ENCODE measurements at places on chromosomes 6 and 20. TPM values are rescaled to one million over a fixed set of nuclear protein-coding genes. Genes with fewer than 3 reads are reported as not detected.

DNA sequence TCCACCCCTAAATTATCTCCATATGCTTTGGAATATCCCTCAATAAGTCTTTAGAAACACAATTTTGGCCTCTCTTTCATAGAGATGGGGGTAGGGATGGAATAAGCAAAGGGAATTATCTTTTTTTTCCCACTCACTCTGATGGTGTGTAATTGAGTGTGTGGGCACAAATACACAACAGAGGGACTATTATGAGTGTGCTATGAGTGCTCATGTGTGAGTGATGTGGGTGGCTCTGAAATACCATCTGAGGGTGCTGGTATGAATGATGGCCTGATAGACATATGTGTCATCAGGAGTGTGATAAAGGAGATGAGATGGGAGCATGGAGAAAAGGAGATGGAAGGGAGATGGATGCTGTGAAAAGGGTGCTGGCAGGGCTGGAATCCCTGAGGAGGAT lies 35.6 kb downstream of the GSS start:
- no peak for DNase-seq

- DNase-seq, result no peak
These were observed 60.2 kb upstream of the KCNQ5 start for GRCh38 chr6:72561629-72562028.

RSPO4 gene
- 2.4 TPM for polyA plus RNA-seq

RIPPLY2 gene
- polyA plus RNA-seq, result not detected

GRCh38 chr20:32179934-32180333 lies 27.6 kb downstream of the PLAGL2 start:
- DNase-seq, result no peak

DNA sequence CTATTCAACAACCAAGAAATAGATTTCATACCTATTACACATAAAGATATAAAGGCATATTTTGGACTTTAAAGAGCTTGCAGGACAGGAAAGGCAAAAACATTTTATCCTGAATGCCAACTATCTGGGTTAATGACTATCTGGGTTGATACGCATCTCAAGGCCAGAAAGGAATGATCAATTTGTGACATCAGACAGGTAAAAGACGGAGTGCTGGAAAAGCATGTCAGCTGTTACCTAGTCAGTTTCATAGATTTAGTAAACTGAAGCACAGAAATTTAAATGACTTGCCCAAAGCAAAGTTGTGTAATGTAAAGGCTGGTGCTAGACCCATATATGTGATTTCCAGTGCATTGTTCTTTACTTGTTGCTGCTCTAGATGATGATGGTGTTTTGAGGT lies 36.8 kb downstream of the HDAC2 start:
- no peak for DNase-seq

PI3 gene
- polyA plus RNA-seq, result not detected

- peak; percentile 68 for DNase-seq
These were observed 21.9 kb upstream of the CHMP4B start for GRCh38 chr20:33789109-33789857.

DNA sequence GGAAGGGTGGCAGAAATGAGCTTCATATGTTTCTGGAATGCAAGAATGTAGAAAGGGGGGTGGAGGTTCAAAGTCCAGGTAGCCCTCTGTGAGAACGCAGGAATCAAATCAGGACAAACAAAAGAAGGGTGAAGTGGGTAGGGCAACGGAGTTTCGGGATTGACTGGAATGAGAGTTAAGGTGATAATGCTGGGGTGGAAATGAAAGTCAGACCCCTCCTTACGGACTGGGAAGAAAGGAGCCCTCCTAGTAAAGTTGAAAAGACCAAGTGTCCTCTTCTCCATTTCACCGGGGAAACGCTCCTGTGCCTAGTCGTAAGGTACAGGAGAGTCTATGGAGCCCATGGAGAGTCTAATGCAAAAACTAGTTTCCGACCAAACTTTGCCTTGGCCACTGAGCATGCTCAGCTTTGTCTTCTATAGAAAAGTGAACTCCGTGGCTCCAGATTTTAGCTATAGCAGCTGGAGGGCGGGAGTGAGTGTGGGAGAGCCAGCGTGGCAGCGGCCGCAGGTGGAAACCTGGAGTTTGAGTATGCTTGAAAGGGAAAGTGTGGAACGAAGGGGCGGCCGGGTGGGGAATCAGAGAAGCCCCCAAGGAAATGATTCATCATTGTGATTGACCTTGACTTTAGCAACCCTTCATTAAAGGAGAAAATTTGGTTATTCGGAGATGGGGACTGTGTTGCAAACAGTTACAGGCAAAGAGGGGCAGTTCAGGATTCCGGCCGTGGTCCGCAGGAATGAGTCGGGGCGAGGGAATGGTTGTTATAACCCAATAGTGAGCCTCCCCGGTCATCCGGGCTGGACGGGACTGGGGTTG lies 1.3 kb upstream of the LRRC1 start:
- DNase-seq, result peak; percentile 56

- no peak for DNase-seq
These were observed 12.8 kb upstream of the DNAAF9 start for GRCh38 chr20:3420211-3420707.

DNA sequence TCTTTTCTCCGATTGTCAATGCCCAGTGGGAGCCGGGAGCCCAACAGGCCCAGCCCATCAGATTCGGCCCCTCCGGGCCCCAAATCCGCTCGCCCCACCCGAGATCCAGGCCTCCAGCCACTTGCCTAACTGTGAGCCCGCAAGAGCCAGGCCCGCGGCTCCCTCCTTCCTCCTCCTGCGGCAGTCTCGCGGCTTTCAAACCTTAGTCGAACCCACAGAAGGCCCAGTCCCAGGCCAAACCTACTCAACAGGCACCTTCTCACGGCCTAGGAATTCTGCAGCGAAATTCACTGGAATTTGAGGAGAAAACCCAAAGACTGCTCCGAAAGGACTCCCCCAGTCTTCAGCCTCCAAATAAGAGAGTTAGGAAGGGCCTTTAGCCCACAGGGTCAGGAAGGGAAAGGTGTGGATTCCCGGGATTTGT lies 2.8 kb upstream of the TFAP2A start:
- DNase-seq, result no peak

- DNase-seq, result no peak
These were observed 28.4 kb downstream of the UQCC2 start for GRCh38 chr6:33683051-33683571.

GRCh38 chr20:8875586-8875985 lies 193.3 kb upstream of the PLCB4 start:
- DNase-seq, result no peak

STX16 gene
- polyA plus RNA-seq, result 90.4 TPM

DNA sequence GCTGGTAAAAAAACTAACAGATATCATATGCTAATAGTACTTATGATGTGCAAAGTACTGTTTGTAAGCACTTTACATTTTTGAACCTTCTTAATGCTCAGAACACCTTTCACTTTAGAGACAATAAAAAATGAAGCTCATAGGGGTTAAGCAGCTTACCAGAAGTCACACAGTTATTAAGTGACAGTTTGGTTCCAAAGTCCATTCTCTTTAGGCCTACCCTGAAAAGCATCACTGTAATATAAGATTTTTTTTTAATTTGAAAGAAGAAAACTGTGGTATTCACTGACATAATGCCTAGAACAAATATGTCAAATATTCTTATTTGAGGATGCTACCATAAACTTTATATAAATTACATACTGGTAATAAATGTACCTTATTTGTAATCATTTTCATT lies 127.6 kb upstream of the RUNX2 start:
- no peak for DNase-seq

ZSCAN12 gene
- 17.0 TPM for polyA plus RNA-seq

FAM162B gene
- polyA plus RNA-seq, result 71.8 TPM

GRCh38 chr6:158646023-158646910 lies 1.7 kb upstream of the DYNLT1 start:
- DNase-seq, result no peak

RNF182 gene
- polyA plus RNA-seq, result 5.4 TPM

- DNase-seq, result no peak
These were observed 197.7 kb upstream of the PREP start for GRCh38 chr6:105600336-105601260.

DNA sequence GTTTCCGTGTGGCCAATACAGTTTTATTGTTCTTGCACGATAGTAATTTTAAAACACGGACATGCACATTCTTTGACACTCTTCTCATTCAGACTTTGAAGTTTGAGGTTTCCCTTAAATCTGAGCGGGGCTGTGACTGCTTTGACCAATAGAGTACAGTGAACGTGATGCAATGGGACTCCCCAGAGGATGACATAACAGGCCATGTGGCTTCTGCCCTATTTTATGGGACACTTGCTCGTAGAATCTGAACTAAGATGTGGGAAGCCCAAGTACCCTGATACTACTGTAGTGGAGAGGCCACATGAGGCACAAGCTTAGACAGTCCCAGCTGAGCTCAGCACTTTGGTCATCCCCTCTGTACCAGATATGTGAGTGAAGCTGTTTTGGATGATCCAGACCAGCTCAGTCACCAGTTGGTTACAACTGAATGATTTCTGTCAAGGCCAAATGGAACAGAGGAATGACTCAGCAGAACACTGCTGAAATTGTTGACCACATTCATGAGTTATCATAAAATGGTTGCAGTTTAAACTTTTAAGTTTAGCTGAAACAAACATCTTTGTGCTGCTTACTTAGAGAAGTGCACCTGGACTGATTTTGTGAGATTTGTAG lies 279.4 kb downstream of the RFPL4B start:
- DNase-seq, result no peak

DNA sequence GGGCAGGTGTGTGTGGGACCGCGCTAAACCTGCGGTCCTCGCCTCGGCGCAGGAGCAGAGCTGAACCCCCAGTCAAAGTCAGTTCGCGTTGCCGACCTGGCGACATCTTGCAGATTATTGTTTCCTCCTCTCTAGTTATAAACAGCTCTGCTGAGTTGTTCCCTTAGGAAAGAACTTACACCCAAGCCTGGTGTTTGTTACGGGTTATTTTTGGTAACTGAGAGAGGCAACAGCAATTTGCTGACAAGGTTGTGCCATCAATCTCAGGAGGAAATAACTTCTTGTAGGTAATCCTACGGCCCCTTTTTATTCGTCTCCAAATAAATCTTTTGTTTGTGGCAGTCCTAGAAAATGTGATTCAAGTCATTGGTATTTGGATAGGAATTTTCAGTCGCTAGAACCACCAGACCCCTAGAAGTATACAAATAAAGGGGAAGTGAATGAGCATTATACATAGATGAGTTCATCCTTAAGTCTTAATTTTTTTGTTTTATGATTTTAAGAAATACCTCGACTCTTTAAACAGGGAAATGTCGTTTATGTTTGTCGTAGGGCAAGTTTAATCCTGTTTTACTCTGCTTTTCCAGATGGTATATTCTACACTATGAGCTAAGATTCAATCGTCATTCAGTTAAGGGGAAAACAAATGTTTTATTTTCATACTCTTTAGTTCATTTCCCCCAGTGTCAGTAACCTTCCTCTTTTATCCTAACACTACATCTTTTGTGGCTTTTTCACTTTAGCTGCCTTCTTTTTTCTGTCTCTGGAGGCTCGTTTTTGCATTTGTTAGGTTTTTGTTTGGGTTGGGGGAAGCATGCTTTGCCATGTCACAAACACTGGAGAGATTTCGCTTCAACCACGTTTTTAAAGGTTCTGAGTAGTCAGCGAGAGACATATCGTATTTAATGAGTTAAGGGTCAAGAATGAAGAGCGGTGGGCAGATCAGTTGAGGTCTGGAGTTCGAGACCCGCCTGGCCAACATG lies 1.2 kb downstream of the PM20D2 start:
- DNase-seq, result peak; percentile 37

MUC22 gene
- polyA plus RNA-seq, result not detected

DNA sequence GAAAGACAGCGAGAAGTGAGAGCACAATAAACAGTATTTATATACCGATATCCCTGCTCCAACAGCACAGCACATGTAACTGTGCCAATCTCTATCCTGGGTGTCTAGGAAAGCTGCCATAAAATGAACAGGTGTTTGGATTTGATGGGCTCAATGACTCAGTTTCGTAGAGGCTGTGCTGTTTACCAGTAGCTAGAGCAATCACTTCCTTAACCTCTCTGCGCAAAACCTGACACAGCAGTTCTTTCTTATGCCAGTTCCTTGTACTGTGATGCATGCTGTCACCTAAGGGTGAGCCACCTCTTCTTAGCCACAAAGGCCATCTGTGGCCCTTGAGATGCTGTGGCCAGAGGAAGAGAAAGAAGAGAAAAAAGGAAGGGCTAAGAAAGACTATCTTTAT lies 59.3 kb downstream of the SHPRH start:
- DNase-seq, result no peak

GRCh38 chr6:111070105-111071005 lies 16.9 kb upstream of the SLC16A10 start:
- no peak for DNase-seq

DNA sequence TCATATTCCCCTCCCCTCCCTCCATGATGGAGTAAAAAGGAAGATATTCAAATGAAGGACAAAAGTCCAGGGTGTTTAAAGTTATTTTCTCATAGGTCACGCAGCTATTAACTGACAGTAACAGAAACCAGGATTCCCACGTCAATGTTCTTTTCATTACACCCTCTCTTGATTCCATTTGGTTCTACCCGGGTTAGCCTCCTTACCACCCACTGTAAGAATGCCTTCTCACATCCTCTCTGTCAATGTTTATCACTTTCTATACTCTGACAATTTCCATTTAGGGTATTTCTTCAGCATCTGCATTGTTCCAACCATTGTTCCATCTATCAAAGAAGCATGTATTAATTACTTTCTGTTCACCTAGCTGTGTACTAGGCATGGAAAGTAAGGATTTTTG lies 52.1 kb downstream of the NUDT3 start:
- DNase-seq, result no peak

DNA sequence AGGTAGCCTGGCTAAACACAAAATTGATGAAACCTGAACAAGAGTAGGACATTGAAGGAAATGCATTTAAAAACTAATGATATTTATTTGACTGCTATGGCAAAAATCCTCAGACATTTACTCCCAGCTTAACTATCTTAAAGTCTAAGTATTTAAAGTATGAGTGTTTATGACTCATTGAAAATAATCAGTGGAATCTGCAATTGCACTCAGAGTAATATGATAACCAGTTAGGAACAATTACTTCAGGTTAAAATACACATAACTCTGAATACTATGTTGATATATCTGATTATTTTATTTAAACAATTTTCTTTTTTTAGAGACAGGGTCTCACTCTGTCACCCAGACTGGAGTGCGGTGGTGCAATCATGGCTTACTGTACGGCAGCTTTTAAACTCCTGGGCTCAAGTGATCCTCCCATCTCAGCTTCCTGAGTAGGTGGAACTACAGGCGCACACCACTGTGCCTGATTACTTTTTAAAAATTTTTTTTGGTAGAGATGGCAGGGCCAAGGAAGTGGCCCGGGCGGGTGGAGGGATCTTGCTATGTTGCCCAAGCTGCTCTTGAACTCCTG lies 43.9 kb downstream of the FILIP1 start:
- no peak for DNase-seq

GRCh38 chr6:14674458-14674857 lies 556.9 kb downstream of the CD83 start:
- DNase-seq, result no peak

DNA sequence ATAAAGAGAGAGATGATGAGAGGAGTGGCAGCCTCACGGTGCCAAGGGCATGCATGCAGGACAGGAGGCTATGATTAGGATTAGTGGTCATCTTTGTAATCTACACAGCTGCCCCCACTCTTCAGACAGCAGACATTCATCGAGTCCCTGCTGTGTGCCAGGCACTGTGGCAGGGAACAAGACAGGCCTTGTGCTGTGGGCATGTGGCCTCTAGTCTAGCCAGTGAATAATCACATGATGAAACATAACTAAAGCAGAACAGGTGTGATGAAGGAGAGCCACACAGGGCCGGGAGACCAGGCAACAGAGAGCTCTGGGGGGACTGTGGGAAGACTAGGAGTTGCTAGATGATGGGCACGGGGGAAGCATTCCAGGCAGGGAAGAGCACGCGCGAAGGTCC lies 22.2 kb downstream of the TOX2 start:
- DNase-seq, result no peak

DSP gene
- 38.9 TPM for polyA plus RNA-seq

Measured in right lung (tissue), 10 donors.